AG04450 (cell line): ENCODE measurements at places on chromosomes 3 and 15. TPM values are rescaled to one million over a fixed set of nuclear protein-coding genes. Genes with fewer than 3 reads are reported as not detected.

The REC114 gene
- polyA plus RNA-seq: not detected in 2 replicates

The FANCD2OS gene
- polyA plus RNA-seq: not detected in 2 replicates

The DPPA4 gene
- polyA plus RNA-seq: not detected in 2 replicates

The GRAMD1C gene
- 3.0 and 4.2 TPM in 2 replicates for polyA plus RNA-seq

The NCBP2 gene
- 77.3 and 89.7 TPM in 2 replicates for polyA plus RNA-seq

The MYZAP gene
- not detected in 2 replicates for polyA plus RNA-seq

The GTF2E1 gene
- polyA plus RNA-seq: 12.8 and 15.5 TPM in 2 replicates

The CLN6 gene
- 13.0 and 16.0 TPM in 2 replicates for polyA plus RNA-seq

The ADAMTS7 gene
- 5.0 and 6.4 TPM in 2 replicates for polyA plus RNA-seq

The ROBO2 gene
- polyA plus RNA-seq: 15.1 and 16.3 TPM in 2 replicates

The OR5K2 gene
- polyA plus RNA-seq: not detected in 2 replicates

The CLDN18 gene
- not detected in 2 replicates for polyA plus RNA-seq

The CCDC39 gene
- polyA plus RNA-seq: not detected in 2 replicates

DNA sequence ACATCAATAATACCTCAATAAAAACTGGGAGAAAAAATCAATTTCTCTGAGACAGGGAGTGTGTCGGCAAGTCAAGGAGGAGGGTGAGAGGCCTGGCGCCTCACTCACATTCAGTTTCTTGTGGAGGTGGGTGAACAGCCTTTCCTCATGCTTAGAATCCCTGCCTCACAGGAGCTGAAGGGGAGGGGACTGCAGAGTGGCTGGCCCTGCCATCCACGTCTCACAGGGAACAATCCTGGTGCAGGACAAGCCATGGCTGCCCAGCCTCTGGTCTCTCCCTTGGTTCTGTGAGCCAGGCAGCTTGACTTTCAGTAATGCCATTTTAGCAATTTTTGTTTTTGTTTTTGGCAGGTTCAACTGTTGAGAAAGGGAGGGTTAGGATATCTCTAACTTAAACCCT lies 126.5 kb upstream of the HACD2 start:
- no peak for DNase-seq

DNA sequence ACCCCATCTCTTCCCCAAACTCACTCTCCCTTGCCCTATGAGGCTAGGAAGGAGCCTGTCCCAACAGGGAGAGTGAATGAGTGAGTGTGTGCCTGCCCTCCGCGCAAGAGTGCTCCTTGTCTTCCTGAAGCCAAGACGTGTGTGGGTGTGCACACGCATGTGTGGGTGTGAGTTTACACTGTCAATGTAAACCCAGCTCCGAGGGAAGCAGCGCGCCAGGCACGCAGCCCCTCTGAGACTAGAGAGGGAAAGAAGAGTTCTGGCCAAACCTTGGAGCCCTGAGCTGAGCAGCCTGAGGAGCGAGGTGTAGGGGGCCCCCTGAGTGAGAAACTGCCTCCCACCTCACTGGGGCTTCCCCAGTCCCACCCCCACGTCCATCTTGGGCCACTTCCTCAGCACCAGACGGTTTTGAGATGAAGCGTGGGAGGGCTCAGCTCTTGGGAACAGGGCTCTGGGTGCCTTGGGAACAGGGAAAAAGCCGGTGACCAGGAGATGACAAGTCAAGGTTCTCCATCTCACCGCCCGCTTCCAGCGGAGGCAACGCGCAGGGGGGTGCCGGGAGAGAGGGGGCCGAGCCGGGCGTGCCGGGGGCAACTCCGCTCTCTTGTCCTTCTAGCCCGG lies 5.1 kb downstream of the MECOM start:
- DNase-seq: no peak

GRCh38 chr3:50179710-50180109 lies 11.7 kb upstream of the GNAT1 start:
- DNase-seq: no peak

DNA sequence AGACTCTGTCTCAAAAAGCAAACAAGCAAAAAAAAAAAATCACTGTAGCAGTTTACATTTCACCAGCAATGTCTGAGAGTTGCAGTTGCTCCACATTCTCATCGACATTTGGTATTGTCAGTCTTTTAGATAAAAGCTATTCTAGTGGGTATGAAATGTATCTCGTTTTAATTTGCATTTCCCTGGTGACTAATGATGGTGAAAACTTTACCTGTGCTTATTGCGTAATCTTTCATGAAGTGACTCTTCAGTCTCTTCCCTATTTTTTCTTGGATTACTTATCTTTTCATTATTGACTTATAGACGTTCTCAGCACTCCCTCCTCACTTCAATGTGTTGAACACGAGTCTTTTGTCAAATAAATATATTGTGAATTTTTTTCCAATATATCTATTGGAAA lies 37.2 kb upstream of the CLSTN2 start:
- DNase-seq: no peak

DNA sequence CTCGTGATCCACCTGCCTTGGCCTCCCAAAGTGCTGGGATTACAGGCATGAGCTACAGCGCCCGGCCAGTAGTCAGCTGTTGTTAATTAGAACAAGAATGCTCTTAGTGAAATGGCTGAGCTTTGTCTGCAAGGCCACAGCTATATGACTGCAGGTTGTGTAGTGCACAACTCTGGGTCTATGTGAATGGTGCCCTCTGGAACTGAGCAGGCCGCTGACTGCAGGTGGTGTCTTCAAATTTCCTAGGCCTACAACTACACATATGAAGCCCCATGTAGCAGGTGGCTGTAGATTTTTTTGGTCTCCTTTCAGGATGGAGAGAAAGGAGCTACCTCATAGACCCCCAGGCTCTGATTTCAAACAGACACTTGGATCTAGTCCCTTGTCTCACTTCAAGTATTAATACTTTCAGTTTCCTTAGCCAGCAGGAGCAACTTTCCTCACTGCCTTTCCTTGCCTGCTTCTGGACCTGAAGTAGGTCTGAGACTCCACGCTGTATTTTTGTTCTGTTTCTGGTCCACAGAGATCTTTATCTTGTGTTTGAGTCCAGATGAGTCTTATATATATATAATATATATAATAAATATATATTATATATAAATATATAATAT lies 86.9 kb downstream of the C3orf80 start:
- DNase-seq: no peak

GRCh38 chr3:133869586-133869985 lies 26.1 kb downstream of the RAB6B start:
- no peak for DNase-seq

- DNase-seq: peak; percentile 81
Observed at GRCh38 chr3:111751961-111752360, 107.1 kb upstream of the PHLDB2 start.

DNA sequence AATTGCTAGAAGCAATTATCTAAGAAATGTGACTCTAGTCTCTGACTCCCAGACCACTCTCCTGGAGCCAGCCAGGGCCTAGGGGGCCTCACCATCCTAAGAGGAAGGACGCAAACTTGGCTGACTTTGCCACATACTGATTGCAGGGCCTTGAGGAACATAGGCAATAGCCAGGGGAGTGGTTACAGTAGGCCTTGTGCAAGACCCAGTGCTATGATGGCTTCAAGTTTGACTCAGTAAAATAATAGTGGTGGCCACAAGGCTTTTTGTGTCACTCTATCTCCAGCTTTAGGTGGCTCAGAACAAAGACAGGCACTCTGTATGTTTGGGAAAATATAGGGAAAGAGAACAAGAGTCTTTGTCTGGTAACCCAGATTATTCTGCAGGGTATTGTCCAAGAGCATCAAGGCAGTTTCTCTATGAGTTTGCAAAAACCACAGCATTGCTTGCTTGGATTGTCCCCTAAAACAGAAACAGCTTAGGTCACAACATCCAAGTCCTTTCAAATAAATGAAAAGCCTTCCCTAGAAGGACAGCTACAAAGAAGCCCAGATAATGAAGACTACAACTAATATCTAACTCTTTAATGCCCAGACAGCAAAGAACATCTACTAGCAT lies 631.5 kb downstream of the PYDC2 start:
- DNase-seq: no peak

DNA sequence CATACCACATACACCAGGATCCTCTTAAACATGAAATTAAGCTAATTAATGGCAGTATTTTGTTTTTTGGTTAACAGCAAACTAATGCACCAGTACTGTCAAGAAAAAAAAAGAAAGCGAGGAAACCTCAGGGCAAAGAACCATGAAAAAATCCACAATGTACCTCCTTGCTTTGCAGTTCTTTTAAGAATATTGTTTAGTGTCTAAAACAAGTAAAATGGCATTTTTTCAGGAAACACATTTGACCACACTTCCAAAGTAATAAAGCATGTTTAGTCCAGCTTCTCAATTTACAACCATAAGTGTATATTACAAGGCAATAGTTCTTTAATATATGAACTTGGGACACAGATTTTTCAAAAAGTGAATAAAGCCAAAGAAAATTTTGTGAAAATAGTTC lies 26.6 kb downstream of the AAGAB start:
- no peak for DNase-seq

DNA sequence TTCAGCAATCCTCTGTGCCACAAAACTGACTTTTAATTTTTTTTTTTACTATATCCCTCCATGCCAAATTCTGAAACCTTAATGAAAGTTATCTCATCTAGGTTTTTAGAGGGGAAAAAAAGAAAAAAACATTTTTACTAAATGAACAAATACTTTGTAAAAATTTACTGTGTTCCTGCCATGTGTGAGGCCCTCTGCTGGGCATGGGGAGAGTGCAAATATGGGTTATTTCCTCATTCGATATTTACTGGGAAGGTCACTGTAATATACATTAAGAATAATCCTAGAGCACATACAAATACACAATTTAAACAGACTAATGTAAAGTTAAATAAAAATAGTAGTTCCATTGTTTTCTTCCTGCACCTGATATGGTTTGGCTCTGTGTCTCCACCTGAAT lies 215.0 kb downstream of the GRM7 start:
- DNase-seq: no peak

DNA sequence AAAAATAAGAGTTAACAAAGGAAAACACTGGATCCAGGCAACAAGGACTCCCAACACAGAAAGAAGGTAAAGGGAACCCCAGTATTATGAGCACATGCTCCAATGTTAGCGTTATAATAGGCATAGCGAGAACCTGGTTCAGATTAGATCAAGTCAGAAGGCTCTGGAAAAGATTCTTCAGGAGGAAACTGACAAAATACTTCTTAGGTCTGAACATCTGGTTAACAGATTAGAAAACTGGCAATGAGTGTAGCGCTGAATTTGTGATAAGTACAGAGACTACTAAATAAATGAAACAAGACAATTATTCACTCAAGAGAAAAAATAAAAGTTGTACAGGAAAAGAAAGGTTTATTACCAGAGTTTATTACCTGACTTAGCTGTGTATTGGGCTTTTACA lies 146.1 kb downstream of the DPH6 start:
- DNase-seq: no peak

GRCh38 chr3:170346481-170347392 lies 10.8 kb upstream of the SKIL start:
- DNase-seq: no peak

DNA sequence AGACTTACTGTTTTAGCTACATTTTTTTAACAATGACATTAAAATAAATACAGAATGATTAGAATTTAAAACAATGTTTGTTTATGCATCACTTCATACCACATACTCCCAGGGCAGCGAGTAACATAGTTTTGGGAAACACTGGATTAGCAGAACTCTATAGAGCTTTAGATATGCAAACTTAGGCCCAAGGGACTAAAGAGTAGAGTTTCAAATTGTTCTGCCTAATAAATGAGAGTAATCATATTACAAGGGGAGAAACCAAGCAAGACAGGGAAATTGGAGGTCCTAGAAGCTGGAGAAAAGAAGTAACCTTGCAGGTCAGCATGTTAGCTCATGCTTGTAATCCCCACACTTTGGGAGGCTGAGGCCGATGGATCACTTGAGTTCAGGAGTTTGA lies 3.6 kb upstream of the DAZL start:
- no peak for DNase-seq

- no peak for DNase-seq
Observed at GRCh38 chr3:184145111-184145524, 10.0 kb downstream of the EIF2B5 start.

- DNase-seq: no peak
Observed at GRCh38 chr3:188633206-188633605, 479.2 kb downstream of the LPP start.

DNA sequence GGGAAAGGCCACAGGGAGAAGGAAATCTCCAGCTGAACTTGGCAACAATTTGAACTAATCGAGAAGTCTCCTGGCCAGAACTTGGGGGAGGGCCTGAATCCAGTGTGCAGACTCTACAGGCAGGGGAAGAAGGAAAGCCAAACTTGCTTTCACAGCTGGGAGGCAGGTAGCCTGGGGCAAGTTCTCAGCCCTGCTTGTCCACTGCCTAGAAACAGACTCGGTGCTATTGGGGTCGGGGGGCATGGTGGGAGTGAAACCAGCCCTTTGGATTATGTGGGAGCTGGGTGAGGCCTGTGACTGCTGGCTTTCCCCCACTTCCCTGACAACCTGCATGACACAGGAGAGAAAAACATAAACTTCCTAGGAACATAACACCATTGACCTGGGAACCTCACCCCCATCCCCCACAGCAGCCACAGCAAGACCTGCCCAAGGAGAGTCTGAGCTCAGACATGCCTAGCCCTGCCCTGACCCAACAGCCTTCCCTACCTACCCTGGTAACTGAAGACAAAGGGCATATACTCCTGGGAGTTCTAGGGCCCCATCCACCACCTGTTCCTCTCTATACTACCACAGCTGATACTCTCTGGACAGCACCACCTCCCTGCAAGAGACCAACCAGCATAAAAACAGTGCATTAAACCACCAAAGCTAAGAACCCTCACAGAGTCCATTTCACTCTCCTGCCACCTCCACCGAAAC lies 103.7 kb upstream of the MNS1 start:
- no peak for DNase-seq

DNA sequence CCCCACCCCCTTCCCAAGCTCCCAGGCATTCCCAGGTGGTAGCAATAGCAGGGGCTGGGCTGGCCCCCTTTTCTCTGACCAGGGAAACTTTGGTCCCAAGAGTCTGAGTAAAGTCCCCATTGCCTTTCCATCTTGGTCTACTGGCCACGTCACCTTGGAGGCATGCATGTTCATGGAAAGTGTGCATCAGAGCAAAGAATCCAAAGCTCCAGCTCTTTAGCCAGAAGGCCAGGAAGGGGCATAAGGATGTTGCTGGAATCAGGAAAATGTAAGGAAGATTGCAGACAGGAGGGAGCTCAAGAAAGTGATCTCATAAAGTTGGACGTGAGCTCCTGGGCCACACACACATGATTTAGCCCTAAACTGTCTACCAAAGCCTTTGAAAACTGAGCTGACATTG lies 63.6 kb downstream of the KBTBD12 start:
- no peak for DNase-seq
